ENCODE measurements at places on chromosomes 3 and 15. TPM values are rescaled to one million over a fixed set of nuclear protein-coding genes. Genes with fewer than 3 reads are reported as not detected.

CPNE4 gene
- 0.11 TPM for total RNA-seq

ALG1L2 gene
- not detected for total RNA-seq

GRIP2 gene
- not detected for total RNA-seq

GOLGA8K gene
- not detected for total RNA-seq

CCDC39 gene
- total RNA-seq, result not detected
